Activated T-cell treated with anti-CD3 and anti-CD28 coated beads, Interleukin-2, amount 50 U/mL, for 4 hours (primary cell): ENCODE measurements at places on chromosomes 5 and 9. TPM values are rescaled to one million over a fixed set of nuclear protein-coding genes. Genes with fewer than 3 reads are reported as not detected.

DNA sequence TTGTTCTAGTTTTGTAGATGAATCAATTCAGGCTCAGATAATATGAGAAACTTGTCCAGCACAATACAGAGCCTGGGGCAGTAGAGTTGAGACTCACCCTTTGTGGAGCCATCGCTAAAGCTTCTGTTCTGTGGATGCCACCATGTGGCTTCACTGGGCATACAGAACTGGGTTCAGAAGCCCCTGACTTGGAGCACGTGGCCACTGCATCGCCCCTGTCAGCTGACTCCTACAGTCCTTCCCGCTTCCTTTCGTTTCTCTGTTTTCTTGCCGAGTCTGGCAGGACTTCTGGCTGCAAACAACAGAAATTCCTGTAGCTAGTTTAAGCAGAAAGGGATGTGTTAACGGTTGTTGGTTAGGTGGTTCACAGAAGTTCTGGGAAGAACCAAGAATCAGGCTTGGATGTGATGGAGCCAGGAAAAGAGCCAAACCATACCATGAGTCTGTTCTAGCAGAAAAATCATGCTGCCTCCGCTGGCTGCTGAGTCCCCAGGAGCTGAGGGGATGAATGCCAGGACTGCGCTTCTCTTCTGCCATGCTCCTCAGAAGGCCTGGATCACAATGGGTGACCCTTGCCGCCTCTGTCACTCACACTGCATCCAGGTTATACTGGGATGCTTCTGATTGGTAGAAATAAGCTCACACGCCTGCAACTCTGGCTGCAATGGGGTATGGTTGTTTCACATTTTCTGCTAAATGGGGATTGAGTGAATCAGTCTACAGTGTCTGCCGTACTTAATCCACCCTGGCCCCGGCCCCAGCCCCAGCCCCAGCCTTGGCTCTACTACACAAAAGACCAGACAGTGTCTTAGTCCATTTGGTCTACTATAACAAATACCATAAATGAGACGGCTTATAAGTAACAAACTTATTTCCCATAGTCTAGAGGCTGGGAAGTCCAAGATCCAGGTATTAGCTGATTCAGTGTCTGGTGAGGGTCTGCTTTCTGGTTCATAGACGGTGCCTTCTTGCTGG, 262.5 kb downstream of the GOLPH3 start:
- no peak for DNase-seq

DNA sequence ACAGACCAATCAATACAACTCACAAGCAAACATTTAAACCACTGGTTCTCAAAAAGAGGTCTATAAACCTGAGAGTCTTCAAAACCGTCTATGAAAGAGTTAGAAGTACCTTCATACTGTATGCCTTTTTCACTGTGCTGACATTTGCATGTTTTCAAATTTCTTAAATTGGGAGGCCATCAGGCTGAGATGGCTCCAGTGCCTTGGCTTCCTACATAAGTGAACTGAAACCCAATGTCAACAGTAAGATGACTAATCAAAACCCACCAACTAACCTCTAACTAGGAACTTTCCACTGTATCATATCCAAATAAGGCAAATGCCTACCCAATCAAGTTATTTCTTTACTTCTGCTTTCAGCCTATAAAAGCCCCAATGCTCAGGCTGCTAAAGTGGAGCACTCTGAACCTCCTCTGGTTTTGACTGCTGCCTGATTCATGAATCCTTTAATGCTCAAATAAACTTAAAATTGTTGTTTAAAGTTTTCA, 35.1 kb downstream of the FAM13B start:
- no peak for DNase-seq

- no peak for DNase-seq
Observed at GRCh38 chr5:1936901-1937300, 54.2 kb upstream of the IRX4 start.

- DNase-seq: no peak
Observed at GRCh38 chr5:93299681-93300308, 281.2 kb downstream of the NR2F1-AS1 start.

DNA sequence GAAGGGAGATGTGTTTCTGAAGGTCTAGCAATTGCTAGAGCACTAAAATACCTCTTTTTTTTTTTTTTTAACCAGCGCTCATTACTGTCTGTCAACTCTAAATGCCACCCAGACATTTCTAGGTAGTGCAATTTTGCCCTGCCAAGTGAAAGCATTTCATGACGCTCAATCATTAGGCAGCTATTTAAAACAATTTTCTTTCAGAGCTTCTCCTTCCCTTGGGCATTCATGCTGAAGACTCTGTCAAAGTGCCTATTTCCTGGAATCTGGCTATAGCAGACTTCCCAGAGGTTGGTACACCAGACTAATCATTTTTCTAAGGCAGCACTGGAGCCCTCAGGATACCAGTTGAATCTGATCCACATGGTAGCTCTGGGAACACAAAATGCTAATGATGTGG, 97.0 kb upstream of the ANKRD55 start:
- no peak for DNase-seq

GRCh38 chr5:113271745-113272454, 162.9 kb downstream of the TSSK1B start:
- no peak for DNase-seq

DNA sequence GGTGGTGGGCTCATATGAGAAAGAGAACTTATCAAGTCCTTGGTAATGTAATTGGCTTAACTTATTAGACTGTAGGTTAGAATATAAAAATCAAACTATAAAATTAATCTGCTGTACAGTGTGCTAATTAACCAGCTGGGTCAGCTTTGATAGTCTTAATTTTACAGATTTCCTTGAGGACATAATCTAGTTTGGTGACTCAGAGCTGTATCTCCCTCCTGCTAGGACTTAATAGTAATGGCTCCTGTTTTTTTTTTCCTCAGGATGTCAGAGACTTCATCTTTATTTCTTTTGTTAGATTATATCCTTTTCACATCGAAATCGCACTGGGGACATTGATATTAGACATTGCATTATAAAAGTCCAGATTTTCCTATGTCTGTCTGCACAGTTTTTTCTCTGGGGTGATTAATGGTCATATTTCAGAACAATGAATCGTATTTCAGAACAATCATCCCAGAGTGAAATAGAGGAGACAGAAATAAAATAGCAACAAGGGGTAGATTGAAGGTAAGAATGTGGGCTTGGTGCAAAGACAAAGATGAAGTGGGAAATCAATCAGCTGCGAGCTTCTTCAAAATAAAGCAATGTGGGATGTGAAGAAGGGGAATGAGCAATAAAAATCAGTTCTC, 346.4 kb upstream of the RIOK2 start:
- no peak for DNase-seq

- DNase-seq: no peak
Observed at GRCh38 chr5:3517348-3517747, 78.3 kb upstream of the IRX1 start.

DNA sequence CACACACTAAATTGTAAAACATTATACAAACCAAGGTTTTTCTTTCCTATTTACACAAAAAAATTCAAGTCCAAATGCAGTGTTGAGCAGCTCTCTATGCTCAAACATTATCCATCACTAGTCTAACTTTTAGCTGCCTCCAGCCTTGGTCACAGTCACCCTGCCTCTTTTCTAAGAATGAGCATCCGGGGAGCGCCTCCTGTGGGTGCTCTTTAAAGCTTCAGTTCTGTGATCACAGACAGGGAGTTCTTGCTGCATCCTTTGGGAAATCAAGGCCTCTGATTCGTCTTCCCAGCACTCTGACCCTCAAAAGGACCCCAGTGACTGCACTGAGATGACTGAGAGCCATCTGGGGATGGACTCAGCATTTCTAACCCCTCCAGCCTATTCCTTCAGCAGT, 289.6 kb downstream of the SEC61B start:
- no peak for DNase-seq

- no peak for DNase-seq
Observed at GRCh38 chr5:10903786-10904560, 142.9 kb upstream of the DAP start.

- DNase-seq: no peak
Observed at GRCh38 chr5:143428738-143429420, 25.4 kb upstream of the NR3C1 start.

DNA sequence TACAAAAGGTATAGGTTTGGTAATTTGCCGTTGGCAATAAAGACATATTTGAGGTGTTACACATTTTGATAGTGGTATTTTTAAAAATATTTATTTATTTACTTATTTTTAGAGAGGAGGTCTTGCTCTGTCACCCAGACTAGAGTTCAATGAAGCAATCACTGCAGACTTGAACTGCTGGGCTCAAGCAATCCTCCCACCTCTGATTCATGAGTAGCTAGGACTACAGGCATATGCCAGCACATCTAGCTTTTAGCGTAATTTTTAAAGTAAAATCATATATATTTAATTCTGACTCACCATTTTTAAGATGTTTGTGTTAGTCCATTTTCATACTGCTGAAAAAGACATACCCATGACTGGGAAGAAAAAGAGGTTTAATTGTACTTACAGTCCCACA, 1974.3 kb downstream of the EFNA5 start:
- DNase-seq: no peak

DNA sequence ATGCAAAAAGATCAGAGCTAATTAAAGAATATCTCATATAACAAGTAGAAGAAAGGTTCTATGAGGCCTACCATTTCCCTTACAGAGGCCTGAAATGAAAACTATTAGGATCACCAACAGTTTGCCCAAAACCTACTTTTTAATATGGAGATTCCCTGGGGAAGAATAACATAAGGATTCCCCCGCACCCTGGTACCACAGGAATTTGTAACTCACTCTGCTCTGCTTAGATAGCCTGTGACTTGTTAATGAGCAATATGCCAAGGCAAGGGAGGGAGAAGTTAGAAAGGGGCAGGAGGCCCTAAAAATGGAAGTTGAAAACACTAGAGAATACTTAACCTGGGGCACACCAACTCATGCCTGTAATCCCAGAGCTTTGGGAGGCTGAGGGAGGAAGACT, 107.0 kb downstream of the CDH6 start:
- no peak for DNase-seq

DNA sequence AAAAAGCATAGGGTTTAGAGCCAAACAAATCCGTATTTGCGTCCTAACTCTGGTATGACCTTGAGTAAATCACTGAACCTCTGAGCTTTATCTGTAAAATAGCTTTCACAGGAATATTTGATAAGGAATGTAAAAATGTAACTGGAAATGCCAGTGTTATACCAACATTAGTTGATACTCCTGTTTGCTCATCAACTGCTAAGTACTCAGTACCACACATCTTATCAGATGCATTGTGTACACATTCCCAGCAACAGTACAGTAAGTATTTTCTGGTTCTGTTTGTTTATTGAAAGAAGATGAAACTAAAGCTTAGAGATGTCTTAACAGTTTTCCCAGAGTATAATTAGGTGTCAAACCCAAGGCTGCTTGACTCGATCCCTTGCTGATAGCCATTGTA, 21.5 kb downstream of the SNAPC3 start:
- no peak for DNase-seq

DNA sequence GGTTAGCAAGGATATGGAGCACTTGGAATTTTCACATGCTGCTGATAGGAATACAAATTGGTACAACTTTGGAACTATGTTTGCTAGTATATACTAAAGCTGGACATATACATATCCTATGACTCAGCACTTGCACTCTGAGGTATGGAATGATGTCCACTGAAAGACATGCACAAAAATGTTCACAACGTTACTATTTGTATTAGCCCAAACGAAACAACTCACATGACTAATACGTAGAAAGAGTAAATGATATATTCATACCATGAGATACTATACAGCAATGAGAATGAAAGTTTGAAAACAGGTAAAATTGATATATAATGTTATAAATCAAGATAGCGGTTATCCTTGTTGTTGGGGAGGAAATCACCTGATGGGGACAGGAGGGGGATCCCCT, 45.5 kb upstream of the CDC42SE2 start:
- DNase-seq: no peak

GRCh38 chr9:133470988-133471387, 7.9 kb downstream of the SLC2A6 start:
- DNase-seq: no peak

The CNTLN gene
- 1.9 TPM for total RNA-seq

The TEX48 gene
- not detected for total RNA-seq

The SPOUT1 gene
- 228 TPM for total RNA-seq

The GPR150 gene
- total RNA-seq: 0.53 TPM

The SPATA31A3 gene
- total RNA-seq: not detected

The EPB41L4A gene
- 0.10 TPM for total RNA-seq

The GFI1B gene
- 0.56 TPM for total RNA-seq
